Fibroblast of lung (primary cell): ENCODE measurements at places on chromosomes 11 and 22.

DNA sequence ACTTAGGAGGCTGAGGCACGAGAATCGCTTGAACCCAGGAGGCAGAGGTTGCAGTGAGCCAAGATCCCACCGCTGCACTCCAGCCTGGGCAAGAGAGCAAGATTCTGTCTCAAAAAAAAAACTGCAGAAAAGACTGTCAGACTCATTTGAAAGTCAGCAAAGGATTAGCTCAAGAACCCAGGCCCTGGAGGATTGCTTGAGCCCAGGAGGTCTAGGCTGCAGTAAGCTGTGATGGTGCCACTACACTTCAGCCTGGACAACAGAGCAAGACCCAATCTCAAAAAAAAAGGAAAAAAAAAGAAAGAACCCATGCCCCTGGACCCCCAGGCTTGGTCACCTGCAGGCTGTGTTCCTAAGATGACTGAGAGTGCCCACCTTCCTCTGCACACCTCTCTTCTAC is 16.2 kb downstream of the LIF start:
- DNase-seq: no peak

DNA sequence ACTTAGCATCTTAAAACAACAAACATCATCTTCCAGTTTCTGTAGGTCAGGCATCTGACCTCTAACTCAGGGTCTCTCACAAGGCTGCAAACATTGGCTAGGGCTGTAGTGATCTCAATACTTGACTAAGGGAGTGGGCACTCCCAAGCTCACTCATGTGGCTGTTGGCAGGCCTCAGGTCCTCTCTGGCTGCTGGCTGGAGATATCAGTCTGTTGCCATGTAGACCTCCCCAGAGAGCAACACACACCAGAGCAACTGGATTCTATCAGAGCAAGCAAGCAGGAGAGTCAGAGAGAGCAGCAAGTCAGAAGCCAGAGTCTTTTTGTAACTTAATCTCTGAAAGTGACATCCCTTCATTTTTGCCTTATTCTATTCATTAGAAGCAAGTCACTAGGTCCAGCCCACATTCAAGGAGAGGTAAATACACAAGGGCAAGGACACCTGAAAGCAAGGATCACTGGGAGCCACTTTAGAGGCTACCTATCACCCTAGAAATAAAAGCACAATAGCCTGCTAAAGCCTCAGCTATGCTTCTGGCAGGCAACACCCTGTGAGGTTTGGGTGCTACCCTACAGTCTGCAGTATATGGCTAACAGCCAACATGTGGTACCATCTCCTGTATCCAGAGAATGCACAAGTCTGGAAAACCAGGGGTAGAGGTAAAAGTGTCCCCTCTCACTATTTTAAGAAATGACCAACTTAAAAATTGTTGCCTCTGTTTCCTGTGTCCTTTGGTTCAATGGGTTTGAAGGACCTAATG is 33.5 kb upstream of the CD44 start:
- no peak for DNase-seq

GRCh38 chr11:27514558-27514957 is 8.0 kb upstream of the LIN7C start:
- DNase-seq: peak; percentile 94

DNA sequence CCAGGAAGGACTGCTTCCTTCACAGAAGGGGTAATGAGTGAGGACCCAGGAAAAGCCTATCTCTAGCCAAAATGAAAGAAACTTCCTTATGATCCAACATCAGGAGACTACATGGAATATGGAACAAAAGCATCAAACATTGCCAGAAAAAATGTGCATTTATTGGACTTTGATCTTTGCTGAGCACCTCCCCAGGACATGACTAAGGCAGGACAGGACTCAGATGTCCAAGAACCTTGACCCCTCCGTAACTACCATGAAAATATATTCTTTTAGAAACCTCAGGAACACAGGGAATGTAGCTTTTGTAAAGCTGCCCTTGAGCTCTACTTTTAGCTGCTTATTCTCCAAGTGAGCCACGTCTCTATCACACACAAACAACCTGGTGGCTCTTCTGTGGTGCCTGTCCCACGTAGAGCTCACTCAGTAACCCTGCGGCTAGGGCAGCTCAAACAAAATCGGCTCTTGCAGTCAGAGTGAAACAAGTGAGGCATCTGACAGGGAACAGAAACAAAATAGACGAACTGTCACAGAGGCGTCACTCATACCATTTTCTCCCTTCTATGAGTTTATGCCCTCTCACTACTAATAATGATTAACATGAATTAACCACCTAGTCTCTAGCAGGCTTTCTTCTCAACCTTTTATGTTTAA is 471.5 kb upstream of the API5 start:
- no peak for DNase-seq

DNA sequence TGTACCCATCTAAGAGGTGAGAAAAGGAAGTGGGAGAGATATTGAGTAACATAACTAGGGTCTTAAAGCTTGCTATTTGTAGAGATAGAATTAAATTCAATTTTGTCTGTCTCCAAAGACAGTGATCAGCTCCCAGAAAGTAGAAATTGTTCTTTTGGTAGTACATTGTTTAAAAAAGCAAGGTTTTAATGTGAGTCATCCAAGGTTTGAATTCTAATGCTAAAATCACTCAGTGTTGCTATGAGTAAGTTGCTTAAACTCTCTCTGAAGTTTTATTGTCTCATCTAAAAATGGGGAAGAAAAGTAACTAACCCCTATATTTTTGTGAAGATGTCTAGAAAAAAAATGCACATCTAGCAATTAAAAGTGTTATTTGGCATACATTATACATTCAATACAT is 1004.5 kb upstream of the CCDC90B start:
- DNase-seq: peak; percentile 72

GRCh38 chr11:86274999-86275398 is 27.0 kb upstream of the HIKESHI start:
- DNase-seq: no peak

DNA sequence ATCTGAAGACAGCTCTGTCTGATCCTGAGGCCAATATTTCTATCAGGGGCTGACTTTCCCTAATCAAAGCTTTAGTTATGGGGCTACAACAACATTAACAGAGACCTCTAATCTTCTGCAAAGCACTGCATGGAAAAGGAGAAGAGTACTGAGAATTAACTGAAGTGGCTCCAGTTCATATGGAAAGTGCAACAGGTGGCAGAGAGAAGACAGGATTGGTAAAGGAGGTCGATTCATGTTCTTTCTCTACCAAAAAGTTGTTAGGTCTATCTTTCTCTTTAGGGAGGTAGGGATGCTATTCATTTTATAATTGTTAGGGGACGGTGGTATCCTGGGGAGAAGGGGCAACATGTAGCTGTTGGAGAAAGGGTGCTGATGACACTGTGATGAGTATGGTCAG is 232.7 kb upstream of the NARS2 start:
- no peak for DNase-seq

GRCh38 chr22:20904008-20904979 is 12.9 kb upstream of the CRKL start:
- peak; percentile 99 for DNase-seq

DNA sequence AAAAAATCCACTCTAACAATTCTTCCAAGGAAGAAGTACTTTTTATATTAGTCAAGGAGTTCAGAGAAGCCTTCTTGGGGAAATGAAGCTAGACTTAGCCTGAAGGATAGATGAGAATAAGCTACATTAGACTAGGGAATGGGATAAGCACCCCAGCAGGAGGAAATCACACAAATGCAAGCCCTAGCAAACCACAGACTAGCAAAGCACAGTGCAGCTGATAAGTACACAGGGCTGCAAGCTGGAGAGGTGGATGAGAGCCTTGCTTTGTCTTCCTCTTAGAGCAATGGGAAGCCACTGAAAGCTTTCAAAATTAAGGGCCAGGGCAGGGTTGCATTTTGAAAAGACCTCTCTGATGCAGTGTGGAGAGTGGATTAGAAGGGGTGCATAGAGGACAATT is 946.2 kb downstream of the LRRC4C start:
- DNase-seq: no peak
